ENCODE measurements at places on chromosomes 7 and 10.
A peak's percentile ranks its signal among the peaks of the same experiment; 100 is the strongest.

DNA sequence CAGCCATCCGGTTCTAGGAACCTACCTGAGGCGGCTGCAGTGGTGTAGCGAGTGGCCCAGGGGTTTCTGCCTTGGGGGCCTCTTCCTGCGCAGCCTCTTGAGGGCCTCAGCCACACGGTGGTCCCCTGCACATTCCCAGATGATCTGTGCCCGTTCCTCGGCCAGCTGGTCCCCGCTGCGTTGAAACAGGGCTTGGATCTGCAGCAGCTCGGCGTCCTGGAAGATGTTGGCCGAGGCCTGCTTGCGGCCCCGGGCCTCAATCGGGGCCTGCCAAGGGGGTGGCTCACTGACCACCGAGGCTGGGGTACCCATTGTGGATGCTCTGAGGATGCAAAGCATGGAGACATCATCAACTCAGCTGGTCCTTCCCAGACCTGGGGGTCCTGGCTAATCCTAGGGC is 7.4 kb downstream of the AVPI1 start:
- no peak for DNase-seq

DNA sequence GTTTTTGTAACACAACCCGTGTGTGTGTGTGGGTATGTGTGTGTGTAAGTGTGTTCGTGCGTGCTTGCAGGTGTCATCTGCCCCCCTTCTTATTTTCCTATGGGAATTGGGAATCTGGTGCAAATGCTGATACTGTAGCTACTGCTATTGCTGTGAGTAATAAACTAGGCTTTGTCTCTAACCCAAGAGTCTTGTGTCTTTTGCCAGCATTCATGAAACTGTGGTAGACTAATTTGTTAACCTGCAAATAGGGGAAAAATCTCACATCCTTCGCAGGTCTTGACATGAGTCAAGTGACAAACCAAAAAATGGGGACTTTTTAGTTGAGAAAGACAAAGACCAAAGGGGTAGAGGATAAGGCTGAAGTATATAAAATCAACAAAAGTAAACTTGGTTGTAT is 57.9 kb upstream of the FAM133B start:
- DNase-seq: no peak

- no peak for DNase-seq
Measured at GRCh38 chr10:36578306-36578705, 547.1 kb upstream of the ANKRD30A start.

- no peak for DNase-seq
Measured at GRCh38 chr10:27530477-27530876, 26.4 kb downstream of the RAB18 start.

GRCh38 chr10:80278480-80278879 is 11.0 kb downstream of the MAT1A start:
- DNase-seq: no peak

DNA sequence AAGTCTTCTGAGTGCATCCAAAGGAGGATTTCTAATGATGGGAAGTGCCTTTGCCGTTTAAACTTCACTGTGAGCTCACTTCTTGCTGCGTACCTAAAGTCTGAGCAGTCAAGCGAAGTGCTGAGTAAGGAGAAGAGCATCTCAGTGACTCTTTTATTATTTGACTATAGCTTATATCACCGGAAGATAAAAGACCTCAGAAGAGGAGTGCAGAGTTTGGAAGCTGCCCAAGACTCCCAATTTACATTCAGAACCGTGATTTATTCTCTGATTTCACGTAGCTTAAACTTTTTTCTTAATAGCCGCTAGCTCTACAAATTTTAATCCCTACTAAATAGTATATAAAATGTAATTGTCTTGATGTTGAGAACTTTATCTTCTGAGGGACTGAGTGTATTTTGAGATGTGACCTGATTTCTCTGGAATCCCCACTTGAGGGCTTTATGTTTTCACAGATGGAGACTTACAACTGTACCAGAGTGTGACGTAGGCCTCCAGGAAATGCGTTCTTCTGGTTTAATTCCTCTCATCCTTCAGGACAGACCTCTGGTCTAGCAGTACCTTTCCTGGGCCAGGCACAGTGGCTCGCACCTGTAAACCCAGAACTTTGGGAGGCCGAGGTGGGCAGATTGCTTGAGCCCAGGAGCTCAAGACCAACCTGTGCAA is 51.1 kb downstream of the CAMK1D start:
- no peak for DNase-seq

DNA sequence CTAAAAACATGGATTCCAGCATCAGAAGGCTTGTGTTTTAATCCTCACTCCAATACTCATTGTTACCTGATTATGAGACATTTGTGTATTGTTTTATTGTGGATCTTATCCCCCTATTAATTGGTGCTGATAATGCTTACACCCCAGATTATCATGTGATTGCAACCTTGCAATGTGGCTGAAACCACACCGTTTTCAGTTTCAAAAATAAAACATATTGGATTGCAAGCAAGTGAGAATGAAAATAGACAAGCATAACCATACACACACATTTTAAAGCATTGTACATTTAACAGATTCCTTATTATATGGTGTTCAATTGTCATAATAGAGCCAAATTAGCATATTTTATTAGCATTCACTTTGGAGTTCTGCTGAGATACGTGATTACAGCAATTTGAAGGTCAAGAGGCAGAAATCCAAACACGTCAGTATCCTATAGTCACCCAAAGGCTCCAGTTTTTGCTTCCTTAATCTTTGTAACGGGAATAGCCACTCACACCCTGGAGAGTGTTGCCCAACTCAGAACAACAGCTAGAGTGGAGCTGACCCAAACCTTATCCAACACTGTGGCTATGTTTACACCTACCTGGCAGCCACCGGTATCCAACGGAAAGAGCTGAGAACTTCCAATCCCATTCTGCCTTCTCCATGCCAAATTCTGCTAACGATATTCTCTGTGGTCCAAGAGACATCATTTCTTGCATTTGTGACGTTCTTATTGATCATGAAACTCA is 317.1 kb upstream of the KLF6 start:
- DNase-seq: no peak

GRCh38 chr7:150974468-150975391 is 3.4 kb downstream of the KCNH2 start:
- DNase-seq: peak; percentile 65

DNA sequence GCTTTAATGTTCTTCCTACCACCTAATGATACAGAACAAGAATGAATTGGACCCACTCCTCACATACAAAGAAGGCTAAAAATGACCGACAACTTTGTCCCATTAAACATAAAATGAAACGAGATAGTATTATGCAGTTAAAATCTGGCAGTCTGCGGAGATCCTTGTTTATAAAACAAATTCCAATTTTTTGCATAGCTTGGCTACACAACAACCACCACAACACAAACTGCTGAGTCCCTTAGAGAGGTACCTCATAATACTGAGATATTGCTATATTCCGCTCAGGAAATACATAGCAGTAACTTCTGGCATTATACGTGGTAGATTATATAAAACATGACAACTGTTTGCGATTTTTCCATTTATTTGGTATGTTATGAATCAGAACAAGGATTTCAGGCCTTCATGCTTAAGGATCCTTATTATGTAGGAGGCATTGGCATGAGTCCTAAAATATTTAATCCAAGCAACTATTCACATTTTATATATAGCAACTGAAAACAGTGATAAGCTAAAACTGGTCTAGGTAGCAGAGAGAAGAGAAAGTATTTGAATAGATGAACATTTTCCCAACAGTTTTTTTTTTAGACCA is 96.0 kb downstream of the ANK3 start:
- no peak for DNase-seq

DNA sequence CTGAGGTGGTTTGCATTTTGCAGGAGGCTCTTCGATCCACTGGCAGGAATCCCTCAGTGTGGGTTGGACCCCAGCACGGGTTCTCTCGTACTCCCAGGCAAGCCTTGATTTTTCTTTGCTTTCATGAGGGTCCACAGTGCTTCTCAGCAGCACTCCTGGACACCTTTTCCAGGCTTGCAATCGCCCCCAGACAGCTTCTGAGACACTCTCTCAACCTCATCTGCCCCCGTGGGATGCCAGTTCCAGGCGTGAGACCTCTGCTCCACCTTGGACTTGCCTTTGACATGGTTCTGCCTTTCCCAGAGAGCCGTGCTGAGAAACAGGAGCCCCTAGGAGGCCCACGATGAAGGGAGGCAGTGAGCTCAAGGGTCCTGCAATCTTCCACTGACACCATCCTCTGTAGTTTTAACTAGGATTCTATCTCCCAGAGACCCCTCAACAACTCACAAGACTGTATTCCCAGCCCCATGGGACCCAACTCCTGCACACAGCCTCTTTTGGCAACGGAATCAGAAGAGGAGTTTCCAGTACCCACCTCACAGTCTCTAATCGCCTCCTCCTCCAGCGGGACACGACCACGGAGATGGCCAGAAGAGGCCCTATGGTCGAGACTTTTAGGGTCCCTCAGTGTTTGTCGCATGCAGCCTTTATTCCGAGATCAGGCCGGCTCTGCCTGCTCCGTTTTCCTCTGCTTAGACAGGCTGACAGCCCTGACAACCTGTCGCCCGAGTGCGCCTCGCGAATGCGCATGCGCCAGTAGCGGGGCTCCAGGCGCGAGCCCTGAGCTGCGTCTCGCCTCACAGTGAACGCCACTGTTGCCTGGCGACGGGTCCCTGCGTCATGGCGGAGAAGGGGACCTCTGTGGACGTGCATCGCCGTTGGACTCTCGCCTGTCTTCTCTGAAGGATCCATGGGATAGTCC is 26.0 kb upstream of the ZNF273 start:
- DNase-seq: peak; percentile 27

- no peak for DNase-seq
Measured at GRCh38 chr7:8015100-8015745, 46.6 kb downstream of the GLCCI1 start.

DNA sequence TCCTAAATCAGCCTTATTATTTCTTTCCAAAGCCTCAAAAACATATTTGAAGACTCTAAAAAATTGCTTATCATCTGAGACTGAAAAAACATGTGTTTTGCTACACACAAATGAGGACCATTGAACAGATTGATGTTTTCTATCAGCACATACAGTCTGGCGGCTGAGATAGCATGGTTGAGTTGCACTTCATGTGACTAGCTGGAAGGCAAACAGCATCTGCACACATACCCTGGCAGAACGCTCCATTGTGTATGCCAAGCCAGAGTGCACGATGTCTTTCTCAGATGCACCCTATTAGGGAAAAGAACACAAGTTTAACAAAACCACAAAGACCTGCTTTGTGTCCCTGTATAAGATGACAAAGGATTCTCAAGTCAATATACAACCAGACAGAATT is 33.0 kb downstream of the FAM25A start:
- no peak for DNase-seq

DNA sequence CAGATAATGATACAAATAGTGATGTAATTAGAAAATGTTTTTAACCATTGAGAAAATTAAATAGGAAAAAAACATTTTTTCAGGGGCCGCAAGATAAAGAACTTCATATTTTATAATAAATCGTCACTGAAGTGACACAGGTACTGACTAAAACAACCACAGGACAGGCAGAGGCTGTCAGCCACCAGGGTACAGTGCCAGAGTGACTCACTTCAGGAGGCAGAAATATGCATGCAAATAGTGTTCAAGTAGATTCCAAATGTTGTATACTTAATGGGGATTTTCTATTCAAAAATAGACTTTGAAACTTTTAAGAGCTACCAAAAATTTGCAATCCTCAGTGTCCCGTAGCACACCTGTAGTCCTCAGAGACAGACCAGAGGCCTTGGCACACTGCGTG is 68.6 kb downstream of the FRMPD2 start:
- DNase-seq: no peak

DNA sequence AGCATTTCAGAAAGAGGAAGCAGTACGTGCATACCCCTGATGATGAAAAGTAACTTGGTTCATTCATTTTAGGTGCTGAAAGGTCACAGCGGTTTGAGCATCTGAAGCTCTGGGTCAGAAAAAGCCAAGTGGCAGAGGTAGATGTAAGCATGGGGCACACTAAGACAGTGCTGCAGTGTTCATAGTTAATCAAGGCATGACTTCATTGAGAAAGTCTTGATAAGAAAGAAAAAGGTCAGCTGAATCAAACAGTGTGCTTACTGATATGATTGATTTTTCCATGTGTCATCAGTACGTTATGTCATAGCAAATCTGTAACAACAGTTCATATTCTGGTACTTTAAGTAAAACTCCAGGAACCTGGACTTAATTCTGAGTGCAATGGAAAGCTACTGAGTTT is 107.7 kb upstream of the PCLO start:
- no peak for DNase-seq

DNA sequence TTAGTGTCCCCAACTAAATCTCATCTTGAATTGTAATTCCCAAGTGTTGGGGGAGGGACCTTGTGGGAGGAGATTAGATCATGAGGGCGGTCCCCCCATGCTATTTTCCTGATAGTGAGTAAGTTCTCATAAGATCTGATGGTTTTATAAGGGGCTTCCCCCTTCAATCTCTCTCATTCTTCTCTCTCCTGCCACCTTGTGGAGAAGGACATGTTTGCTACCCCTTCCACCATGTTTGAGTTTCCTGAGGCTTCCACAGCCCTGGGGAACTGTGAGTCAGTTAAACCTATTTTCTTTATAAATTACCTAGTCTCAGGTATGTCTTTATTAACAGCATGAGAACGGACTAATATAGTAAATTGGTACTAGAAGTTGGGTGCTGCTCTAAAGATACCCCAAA is 365.6 kb downstream of the ANKRD7 start:
- DNase-seq: no peak

DNA sequence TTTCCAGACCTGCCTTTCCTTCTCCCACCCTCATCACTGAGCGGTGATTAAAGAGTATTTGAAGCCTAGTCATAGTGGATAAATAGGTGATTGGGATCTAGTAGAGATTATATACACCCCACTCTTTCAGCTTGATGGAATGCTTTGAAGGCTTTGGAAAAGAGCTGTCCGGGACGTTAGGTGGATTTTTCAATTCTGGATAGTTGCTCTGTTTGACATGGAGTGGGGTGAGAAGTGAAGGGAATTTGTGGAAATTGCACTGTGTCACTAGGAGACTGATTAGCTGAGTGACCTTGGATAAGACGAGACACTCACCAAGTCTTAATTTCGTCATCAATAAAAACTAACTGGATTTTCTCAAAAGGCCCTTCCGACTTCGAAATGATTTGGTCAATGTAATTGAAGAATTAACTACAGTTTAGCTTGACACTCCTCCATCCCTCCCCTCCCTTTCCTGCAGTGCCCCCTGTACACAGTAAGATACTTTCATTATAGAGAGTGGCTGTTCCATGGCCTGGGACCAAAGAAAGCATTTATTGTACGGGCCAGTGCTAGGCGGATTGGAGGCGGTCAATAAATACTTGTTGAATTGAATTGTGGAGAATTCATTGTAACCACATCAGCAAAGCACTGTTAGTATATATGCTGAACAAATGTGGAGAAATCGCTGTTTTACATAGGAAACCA is 962 bp downstream of the ZKSCAN1 start:
- no peak for DNase-seq

GRCh38 chr7:26659121-26659520 is 205.3 kb downstream of the SKAP2 start:
- no peak for DNase-seq

- DNase-seq: no peak
Measured at GRCh38 chr10:87757685-87758084, 60.3 kb downstream of the ATAD1 start.

GRCh38 chr7:42161719-42162118 is 75.3 kb downstream of the GLI3 start:
- no peak for DNase-seq

All from stimulated activated CD8-positive, alpha-beta memory T cell treated with anti-CD3 and anti-CD28 coated beads, Interleukin-2, amount 100 ng/mL, for 1 hour (primary cell).